Endothelial cell of umbilical vein (primary cell): ENCODE measurements at places on chromosomes 1 and 21.
A peak's percentile ranks its signal among the peaks of the same experiment; 100 is the strongest.

- DNase-seq = no peak
Observed at GRCh38 chr1:217188280-217189237, 442.3 kb downstream of the GPATCH2 start.

GRCh38 chr1:8981169-8981568 lies 35.5 kb downstream of the CA6 start:
- no peak for DNase-seq

DNA sequence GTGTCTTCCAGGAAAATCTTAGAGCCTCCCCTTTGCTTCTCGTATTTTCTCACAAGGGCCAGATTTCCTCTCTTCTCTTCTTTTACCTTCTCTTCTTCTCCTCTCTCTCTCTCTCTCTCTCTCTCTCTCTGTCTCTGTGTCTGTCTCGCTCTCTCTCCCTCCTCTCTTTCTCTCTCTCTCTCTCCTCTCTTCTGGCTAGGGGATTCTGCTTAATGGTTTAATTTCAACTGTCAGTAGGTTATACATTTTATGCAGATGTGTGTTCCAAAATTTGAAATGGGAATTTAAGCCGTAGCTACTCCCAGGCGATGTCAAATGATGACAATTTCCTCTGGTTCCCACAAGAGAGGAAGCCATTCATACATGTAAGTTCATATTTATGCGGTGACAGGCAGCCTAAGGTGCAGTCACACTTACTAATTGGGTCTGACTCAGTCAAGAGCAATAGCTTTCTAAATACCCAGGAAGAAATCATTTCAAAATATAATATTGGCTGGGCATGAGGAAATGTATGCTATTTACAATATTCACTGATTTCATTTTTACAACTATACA lies 1.4 kb downstream of the DSCAM start:
- DNase-seq = no peak

DNA sequence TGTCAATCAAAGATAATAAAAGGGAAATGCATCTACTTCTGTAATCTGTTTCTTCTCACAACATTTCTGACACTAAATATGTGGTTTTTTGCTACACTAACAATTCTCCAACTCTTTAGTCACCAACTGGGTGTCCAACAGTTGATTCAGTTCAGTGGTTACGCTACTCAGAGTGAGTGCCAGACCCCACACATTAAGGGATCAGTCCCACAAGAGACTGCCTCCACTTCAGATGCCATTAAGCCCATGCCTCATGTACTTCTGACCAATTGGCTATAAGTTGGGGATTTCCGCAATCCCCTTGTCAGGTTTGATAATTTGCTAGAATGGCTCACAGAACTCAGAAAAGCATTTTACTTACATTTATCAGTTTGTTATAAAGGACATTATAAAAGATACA lies 28.4 kb downstream of the RNF2 start:
- no peak for DNase-seq

DNA sequence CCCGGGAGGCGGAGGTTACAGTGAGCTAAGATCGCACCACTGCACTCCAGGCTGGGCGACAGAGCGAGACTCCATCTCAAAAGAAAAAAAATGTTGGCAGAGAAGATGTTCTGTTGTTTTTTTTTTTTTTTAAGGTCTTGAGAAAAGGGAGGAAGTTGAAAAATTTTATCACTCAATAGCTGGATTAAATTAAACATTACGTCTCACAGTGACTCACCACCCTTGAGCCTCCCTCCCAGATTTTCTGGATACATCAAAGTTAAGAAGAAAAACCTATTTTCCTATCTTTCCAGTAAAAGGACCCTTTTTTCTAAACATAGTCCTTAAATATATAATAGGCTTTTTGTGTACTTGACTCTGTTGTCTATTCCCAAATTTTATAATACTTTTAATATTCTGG lies 35.5 kb downstream of the IFNAR1 start:
- DNase-seq = peak; percentile 66

GRCh38 chr1:198649968-198650338 lies 11.1 kb downstream of the PTPRC start:
- DNase-seq = no peak
